Endodermal cell (in vitro differentiated cells): ENCODE measurements at places on chromosomes 6 and 20. TPM values are rescaled to one million over a fixed set of nuclear protein-coding genes. Genes with fewer than 3 reads are reported as not detected.

GRCh38 chr6:44778513-44778912 is 391.0 kb downstream of the CDC5L start:
- H3K4me3 ChIP-seq = no peak overlapping the region
- no peaks in the 10 kb centered on the region for H3K27me3 ChIP-seq
- no peak overlapping the region for H3K27ac ChIP-seq

DNA sequence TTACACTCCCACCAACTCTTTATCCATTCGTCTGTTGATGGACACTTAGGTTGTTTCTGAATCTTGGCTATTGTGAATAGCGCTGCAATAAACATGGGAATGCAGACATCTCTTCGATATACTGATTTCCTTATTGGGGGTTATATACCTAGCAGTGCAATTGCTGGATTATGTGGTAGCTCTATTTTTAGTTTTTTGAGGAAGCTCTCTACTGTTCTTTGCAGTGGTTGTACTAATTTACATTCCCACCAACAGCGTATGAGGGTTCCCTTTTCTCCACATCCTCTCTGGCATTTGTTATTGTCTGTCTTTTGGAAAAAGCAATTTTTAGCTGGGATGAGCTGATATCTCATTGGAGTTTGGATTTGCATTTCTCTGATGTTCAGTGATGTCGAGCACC is 4.6 kb upstream of the PFDN4 start:
- no peaks in the 10 kb centered on the region for H3K27me3 ChIP-seq
- no peaks in the 10 kb centered on the region for H3K4me1 ChIP-seq
- no peaks in the 10 kb centered on the region for H3K36me3 ChIP-seq
- H3K27ac ChIP-seq = no peak overlapping the region
- no peak overlapping the region for H3K4me3 ChIP-seq

DNA sequence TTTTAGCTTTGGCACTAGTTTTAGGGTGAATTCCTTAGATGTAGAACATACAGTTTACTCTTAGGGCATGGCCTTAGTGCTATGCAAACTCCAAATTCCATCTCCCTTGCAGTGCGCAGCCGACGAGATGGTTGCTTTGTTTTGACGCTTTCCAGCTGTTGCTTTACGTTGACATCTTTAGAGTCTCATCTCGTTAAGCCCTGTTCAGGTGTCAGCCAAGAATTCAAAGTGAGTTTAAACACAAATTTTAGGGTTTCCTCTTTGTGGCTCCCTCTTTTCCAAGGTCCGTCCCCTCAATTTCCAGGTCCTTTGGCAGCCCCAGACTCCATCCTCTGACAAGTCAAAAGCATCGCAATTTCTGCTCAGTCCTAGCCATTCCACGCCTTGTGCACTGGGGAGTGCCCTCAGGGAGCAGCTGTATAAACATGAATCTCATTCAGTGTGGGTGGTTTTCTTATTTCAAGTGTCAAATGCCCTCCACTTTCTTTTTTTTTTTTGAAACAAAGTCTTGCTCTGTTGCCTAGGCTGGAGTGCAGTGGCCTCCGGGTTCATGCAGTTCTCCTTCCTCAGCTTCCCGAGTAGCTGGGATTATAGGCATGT is 14.1 kb upstream of the MAK start:
- H3K4me1 ChIP-seq = no peaks in the 10 kb centered on the region
- no peak overlapping the region for H3K4me3 ChIP-seq
- no peaks in the 10 kb centered on the region for H3K36me3 ChIP-seq
- DNase-seq = no peak
- no peak overlapping the region for H3K27ac ChIP-seq

GRCh38 chr6:51098791-51099190 is 280.1 kb downstream of the TFAP2B start:
- H3K36me3 ChIP-seq = no peaks in the 10 kb centered on the region
- DNase-seq = no peak
- peaks cover 6% of the 10 kb centered on the region for H3K27me3 ChIP-seq

DNA sequence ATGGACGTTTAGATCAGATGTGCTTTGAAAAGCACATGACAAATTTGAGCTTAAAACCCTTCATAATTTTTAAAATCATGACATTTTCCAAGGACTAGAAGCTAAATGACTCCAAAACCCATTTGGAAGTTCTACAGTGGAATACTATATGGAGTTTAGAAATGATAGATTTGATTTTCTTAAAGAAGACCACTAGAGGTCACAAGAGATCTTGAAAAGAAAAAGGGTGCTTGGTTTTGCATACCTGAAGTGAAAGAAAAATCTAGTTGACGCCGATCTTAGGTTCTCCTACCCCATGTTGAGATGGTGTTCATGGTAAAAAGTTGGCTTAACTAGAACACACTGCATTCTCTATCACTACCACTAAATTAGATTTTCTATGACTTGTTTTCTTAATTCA is 31.5 kb downstream of the CFAP61 start:
- peaks cover 11% of the 10 kb centered on the region for H3K27me3 ChIP-seq
- no peaks in the 10 kb centered on the region for H3K36me3 ChIP-seq
- no peak overlapping the region for H3K4me3 ChIP-seq
- H3K27ac ChIP-seq = no peak overlapping the region
- DNase-seq = no peak
- H3K4me1 ChIP-seq = no peaks in the 10 kb centered on the region

DNA sequence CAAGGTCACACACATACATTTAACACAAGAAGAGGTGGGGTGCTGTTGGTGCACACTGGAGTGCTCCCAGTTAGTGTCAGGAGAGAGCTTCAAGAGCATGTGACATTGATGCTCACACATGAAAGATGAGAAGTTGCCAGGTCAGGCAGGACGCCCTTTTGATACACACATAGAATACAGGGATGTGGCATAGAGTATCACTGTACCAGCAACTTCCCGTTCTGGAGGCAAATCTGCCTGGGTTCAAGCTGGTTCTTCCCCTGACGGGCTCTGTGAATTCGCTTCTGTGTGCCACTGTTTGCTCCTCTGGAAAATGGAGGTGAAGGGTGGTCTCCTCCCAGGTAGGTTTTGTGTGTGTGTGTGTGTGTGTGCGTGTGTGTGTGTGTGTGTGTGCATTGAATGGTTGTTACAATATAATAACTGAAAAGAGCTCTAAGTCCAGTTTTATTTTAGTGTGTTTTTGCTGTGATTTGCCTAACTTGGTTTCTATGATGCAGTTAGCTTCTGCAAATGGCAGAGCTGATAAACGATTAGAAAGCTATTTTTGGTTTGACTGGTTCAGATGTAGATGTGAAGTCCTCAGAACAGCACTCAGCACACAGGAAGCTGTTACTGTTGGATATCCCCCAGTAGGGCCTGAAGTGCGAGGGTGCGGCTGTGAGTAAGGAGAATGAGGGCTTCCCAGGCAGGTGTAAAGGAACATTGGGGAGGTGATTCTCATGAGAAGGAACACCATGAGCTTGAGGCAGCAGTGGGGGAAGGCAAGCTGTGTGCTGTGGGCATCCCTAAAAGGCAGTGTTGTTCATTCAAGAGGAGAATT is 53.4 kb downstream of the HIVEP1 start:
- no peaks in the 10 kb centered on the region for H3K27me3 ChIP-seq
- no peak overlapping the region for H3K27ac ChIP-seq
- H3K36me3 ChIP-seq = no peaks in the 10 kb centered on the region
- no peak overlapping the region for H3K4me3 ChIP-seq
- no peaks in the 10 kb centered on the region for H3K4me1 ChIP-seq
- DNase-seq = no peak

DNA sequence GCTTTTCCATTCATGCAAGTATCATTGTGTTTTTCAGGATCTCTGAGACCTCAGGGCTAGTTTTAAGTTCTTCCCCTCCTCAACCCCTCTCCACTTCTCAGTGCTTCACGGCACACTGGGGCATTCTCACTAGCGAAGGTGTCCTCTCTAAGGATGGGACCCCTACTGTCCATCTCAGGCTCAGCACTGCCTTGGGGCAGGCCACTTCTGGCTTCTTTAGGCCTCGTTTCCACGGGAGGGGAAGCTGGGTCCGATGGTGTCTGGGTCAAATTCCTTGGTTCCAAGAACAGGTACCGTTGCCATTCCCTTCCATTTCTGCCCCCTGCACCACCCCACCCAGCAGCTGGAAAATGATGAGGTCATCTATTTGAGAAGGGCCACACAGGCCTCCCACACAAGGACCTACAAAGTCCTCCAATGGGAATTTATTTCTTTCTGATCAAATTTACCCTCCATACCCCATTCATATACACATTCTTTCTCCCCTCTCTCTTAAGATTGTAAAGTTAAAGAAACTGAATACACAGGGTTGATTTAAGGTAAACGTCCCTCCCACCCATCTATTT is 17.2 kb downstream of the GNAS start:
- H3K27ac ChIP-seq = no peak overlapping the region
- H3K4me1 ChIP-seq = no peaks in the 10 kb centered on the region
- H3K4me3 ChIP-seq = no peak overlapping the region
- H3K36me3 ChIP-seq = no peaks in the 10 kb centered on the region
- peak; percentile 64 for DNase-seq

DNA sequence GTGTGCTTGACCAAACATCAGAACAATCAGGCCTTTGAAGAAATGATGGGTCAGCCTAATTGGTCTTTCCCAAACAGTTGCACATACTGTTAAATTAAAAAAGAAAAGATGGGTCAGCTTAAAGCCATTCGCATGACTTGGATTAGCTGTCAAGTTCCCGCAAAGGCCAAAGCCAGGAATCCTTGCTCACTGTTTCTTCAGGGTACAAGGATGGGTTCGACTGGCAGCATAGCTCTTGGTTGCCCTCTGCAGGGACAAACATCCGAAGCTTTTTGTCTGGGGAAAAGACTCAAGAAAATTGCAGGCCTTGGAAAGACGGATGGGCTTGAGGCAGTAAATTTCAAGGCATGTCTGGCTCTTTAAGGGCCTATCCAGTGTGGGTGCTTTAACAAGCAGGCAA is 168.0 kb downstream of the HDGFL1 start:
- no peaks in the 10 kb centered on the region for H3K36me3 ChIP-seq
- H3K4me1 ChIP-seq = peaks cover 4% of the 10 kb centered on the region
- peak; percentile 91 for DNase-seq
- no peak overlapping the region for H3K27ac ChIP-seq

DNA sequence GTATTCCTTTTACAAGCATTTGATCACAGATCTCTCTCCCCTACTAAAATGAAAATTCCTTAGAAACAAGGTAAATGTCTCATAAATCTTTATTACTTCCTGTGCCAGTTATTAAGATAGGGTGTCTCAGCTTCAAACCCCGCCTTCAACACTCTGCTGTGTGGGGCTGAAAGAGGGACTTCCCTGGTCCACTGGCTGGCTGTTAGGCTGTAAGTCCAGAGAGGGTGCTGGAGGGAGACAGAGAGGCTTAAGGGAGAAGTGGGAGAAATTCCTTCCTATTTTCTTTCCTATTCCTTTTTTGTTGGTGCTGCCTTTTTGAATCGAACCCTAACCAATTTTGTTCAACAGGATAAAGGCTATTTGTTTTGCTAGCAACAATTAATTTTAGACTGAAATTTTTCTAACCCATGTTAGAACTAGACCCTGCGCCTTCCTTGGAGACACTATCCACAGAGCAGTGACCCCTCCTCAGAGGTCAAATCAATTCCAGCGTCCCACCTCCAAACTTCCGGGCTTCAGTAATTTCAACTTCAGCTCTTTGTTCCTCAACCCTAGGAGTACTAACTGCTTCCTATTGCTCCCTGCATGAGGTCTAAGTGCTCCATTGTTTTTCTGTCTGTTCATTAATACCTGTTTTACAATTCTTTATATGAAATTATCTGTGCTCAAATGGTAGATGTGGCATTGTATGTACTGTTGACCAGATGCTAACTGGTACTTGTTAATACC is 207.5 kb upstream of the OPRM1 start:
- no peak overlapping the region for H3K4me3 ChIP-seq
- no peaks in the 10 kb centered on the region for H3K36me3 ChIP-seq
- DNase-seq = no peak
- no peaks in the 10 kb centered on the region for H3K27me3 ChIP-seq
- no peaks in the 10 kb centered on the region for H3K4me1 ChIP-seq

DNA sequence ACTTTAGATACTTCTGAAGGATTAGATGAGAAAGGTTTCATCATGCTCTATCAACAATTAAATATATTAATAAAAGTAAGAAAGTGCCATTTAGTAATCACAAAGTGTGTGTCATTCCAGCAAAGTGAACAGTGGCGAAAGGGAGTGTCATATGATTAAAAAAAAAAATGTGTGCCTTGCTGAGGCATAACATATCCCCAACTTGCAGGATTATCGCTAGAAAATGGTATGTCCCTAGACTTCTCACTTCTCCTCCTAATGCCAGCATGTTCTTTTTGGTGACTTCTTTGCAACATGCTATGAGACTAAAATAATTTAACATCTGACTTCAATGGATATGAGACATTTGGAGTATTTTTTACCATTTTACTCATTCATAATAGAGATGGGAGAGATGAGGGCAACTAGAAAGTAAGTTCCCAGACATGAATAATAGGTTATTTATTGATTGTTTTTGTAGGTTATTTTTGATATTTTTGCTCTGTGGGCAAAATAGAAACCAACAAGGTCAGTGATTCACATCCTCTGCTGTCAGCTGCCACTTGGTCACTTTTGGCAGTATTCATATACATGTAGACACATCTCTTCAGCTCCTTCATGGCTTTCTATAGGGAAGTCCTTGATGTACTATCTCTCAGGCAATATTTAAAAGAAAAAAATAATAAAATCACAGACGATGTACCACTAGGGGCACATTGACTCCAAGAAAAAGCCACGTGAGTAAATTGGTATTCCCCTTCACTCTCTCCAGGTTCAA is 370.1 kb downstream of the BMP2 start:
- H3K4me1 ChIP-seq = peaks cover 6% of the 10 kb centered on the region
- no peaks in the 10 kb centered on the region for H3K36me3 ChIP-seq
- no peak for DNase-seq
- no peaks in the 10 kb centered on the region for H3K27me3 ChIP-seq
- H3K27ac ChIP-seq = no peak overlapping the region

GRCh38 chr20:35133735-35134134 is 13.4 kb downstream of the EDEM2 start:
- DNase-seq = no peak
- no peaks in the 10 kb centered on the region for H3K27me3 ChIP-seq
- H3K4me1 ChIP-seq = no peaks in the 10 kb centered on the region

GRCh38 chr6:153729189-153729588 is 309.9 kb upstream of the OPRM1 start:
- H3K4me1 ChIP-seq = no peaks in the 10 kb centered on the region
- no peak overlapping the region for H3K4me3 ChIP-seq
- H3K27ac ChIP-seq = no peak overlapping the region
- no peaks in the 10 kb centered on the region for H3K36me3 ChIP-seq

DNA sequence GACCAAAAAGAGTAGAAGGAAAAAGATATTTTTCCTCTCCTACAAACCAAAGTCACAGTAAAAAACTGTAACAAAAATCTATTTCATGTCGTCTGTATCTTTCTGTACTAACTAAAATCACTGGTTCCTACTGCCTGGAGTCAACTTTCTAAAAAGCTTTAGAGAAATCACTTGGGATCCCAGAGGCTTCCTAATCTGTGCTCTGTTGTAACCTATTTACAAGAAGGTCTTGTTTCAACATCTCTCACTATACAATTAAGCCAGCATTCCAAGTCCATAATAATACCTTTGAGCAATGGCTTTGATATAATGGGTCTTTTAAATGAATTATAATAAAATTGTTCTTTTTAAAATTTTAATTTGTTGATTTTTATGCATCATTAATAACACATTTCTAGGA is 20.4 kb downstream of the RAB23 start:
- H3K27me3 ChIP-seq = no peaks in the 10 kb centered on the region
- H3K4me3 ChIP-seq = no peak overlapping the region
- peaks cover 4% of the 10 kb centered on the region for H3K4me1 ChIP-seq
- DNase-seq = no peak

Gene HCRTR2
- 0.40 TPM in 1 of 3 replicates, not detected in the others for total RNA-seq

Gene PM20D2
- 5.1 and 5.3 TPM in 2 replicates for total RNA-seq

Gene NHLRC1
- total RNA-seq = 0.29 to 0.55 TPM (median 0.35 TPM) in 3 replicates

Gene SIGLEC1
- not detected in 2 replicates for total RNA-seq

Gene RIMS4
- 4.3 and 5.3 TPM in 2 replicates for total RNA-seq

Gene ABHD12
- 39.5 to 51.4 TPM (median 48.2 TPM) in 3 replicates for total RNA-seq

Gene SLC22A3
- total RNA-seq = 4.6 to 7.7 TPM (median 7.4 TPM) in 3 replicates

Gene BEND6
- 0.57 and 0.86 TPM in 2 replicates for total RNA-seq
